ENCODE measurements at places on chromosomes 5 and 9.

GRCh38 chr9:99637641-99638040 is 184.0 kb upstream of the NR4A3 start:
- DNase-seq: no peak

GRCh38 chr5:133362438-133362837 is 249.9 kb downstream of the FSTL4 start:
- DNase-seq: peak; percentile 4

- no peak for DNase-seq
Measured at GRCh38 chr5:107269678-107270077, 401.1 kb downstream of the EFNA5 start.

GRCh38 chr9:122229485-122229837 is 704 bp upstream of the LHX6 start:
- no peak for DNase-seq

DNA sequence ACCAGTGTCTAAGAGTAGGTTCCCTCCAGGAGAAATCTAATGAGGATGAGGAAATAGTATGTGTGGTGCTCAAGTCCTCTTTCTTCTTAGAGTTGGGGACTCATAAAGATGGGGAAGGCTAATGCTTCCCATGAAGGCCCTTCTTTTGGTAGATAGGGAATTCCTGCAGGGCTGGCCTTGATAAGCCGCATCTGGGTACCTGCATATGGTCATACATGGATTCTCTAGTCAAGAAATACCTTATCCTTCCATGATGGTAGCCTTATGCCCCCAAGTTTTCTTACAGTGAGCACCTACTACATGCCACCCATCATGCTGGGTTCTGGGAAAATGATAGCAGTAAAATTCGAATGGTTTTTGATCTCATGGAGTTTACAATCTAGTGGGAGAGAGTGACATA is 382.6 kb downstream of the KDM4C start:
- DNase-seq: no peak

DNA sequence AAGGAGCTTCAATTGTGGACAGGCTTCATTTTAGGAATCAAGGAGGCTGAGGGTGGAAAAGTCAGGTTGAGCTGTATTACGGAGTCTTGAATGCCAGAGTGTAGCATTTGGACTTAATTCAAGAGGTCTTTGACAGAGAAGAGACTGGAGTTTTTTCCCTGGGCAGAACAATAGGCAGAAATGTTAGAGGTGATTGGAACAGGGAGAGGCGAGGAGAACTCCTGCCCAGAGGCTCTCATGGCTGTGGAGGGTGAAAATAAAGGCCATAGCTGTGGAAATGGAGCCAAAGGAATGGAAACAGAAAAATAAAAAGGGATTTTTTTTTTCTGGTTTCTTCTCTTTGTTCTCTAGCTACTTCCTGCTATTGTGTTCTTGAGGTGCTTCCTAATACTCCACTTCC is 3.7 kb upstream of the IFNB1 start:
- DNase-seq: no peak

DNA sequence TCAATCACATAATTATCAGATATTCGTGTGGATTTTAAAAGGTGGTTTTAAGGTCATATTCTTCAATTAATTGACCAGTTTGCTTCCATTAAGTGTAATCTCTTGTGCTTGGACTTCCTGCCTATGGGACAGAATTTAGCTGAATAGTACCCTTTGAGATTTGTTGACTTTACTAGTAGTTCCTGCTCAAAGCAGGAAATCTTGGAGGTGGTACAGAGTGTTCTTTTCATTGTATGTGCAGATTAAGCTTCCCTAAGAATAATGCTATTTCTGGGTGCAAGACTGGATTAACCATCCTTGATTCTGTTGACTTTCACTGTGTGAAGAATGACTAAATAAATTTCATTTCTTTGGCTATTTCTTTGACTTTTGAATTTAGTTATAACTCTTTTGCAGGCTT is 45.4 kb upstream of the ELL2 start:
- DNase-seq: no peak

GRCh38 chr5:123502120-123502519 is 9.9 kb upstream of the CSNK1G3 start:
- no peak for DNase-seq
